NCI-H82 (cell line): ENCODE measurements at places on chromosomes 4 and X.

- no peak for DNase-seq
These were observed 66.6 kb downstream of the EDNRA start for GRCh38 chr4:147547314-147548056.

- DNase-seq: no peak
These were observed 578 bp upstream of the SEL1L3 start for GRCh38 chr4:25863347-25863784.

- no peak for DNase-seq
These were observed 211.5 kb upstream of the DDX53 start for GRCh38 chrX:22788221-22788620.

- peak; percentile 4 for DNase-seq
These were observed 161.2 kb upstream of the AMOT start for GRCh38 chrX:113001836-113002235.

DNA sequence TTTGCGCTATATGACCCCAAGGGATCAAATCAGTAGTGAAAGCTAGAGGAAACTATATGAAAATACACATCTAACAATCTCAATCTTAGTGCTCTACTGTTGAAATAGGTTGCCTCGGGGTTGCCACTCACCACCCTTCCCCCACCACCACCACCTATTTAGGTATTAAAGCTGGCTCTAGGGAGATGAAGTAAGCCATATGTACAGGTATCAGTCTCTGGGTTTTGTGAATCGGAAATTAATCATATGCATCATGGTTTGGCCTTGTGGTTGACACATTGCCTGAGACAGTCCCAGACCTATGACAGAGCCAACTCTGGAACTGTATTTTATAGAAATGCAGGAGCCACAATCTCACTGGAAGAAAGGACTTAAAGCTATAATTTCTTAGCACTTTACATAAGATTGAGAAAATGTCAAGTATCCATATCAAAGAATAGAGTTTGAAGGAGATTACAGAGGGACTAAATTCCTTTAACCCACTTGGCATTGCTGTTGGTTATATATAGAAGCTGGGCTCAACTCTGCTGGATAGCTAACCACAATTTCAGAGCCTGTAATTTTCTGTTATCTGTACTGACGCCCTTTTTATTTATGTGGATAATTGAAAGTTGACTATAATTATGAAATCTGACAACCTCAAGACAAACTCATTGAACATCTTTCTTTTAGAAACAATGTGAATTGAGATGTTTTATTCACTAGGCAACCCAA lies 26.7 kb upstream of the BMP2K start:
- DNase-seq: no peak

DNA sequence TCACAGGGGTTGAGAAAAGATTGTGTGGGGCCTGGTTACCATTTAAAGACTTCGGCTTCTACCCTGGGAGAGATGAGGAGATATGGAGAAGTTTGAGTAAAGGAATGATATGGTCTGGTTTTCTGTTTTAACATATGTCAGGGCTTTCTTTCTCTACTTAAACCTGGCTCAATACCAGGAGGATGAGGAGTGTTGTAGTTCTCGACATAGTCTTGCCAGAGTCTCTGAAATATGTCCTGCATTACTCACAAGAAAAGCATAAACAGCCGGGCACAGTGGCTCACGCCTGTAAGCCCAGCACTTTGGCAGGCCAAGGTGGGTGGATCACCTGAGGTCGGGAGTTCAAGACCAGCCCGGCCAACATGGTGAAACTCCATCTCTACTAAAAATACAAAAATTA lies 16.4 kb upstream of the ACE2 start:
- no peak for DNase-seq

DNA sequence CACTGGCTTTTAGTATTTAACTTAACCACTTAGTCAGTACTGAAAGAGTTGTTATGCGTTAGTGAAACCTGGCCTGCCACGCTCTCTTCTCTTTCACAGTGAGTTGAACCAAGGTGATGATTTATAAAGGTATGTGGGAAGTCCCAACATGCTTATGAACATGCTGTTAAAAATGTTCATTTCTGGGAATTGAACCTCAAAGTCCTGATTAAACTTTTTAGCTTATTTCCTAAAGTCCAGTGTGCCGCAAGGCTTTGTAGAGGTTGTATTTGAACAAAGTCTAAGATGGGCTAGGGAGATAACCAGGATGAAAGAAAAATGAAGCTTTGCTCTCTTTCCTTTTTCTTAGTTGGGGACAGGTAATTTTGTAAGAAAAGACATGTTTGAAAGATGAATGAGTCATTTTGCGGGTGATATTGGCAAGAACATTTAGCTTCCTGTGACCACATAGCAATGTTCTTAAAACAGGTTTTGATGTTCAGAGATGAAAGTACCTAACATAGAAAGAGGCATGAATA lies 270.3 kb downstream of the DTHD1 start:
- no peak for DNase-seq

- no peak for DNase-seq
These were observed 77.2 kb upstream of the HSD17B10 start for GRCh38 chrX:53511322-53511721.

DNA sequence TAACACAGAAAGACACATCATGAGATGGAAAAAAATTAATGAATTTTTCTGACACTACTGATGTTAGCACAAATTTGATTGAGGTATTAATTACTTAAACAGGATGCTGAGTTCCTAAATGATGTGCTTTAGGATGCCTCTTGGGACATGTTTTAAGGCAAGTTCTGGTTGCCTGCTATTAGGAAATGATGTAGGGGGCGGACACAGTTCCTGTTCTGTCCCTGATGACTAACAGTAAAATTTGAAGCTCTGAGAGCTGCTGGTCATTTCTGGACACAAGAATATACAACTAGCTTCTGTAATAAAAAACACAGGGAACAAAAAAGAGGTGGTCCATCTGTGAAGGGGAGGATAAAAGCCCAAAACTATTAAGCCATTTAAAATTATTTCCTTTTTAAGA lies 163.2 kb upstream of the ETNPPL start:
- DNase-seq: no peak

DNA sequence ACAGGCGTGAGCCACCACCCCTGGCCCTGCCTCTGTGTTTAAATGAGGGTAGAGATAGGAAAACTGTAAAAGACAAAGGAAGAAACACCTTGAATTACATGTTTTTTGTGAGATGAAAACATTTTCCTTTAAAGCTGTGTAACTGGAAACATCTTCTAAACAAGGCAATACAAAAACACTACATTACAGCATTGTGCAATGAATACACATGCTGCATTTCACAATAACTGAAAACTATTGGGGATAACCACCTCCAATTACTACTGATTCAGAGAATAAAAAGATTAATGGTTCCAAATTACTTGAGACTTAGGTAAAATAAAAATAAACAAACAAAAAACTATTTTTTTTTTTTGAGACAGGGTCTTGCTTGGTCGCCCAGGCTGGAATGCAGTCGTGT lies 7.6 kb upstream of the OGT start:
- DNase-seq: no peak

DNA sequence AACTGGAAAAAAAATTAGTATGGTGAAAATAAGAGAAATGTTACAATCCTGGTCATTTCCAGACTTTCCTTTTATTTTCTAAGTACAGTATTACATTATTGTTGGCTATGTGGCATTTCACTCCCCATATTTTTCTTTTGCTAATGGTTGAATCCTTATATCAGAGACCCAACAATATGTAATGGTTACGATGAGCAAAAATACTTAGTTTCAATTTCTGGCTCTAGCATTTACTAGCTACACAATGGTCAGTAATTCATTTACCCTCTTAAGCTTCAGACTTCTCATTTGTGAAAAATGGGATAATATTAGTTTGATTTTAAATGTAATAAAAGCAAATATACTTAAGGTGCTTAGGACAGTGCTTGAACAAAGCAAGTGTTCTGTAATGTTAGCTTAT lies 942.9 kb upstream of the PABPC4L start:
- no peak for DNase-seq

- DNase-seq: no peak
These were observed 402.8 kb upstream of the CXorf51A start for GRCh38 chrX:147217334-147217733.

DNA sequence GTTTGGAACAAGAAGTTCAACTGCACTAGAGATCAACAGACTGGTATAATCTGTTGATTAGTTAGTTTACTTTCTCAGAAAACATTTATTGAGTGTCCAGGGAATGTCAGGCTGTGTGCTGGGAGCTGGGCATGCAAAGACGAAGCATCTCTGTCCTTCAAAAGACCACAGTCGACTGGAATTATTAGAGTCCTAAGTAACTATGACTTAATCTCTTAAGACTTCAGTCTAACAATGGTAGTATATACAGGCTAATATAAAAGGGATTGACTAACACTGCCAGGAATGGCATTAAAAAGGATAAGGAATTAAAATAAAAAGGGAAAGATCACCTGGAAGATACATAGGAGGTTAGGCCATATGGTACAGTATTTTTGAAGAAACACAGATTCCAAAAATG lies 128.7 kb downstream of the WDFY3 start:
- peak; percentile 59 for DNase-seq
